ENCODE measurements at places on chromosomes 6 and 20.
A peak's percentile ranks its signal among the peaks of the same experiment; 100 is the strongest.

GRCh38 chr20:24612799-24613775 lies 143.7 kb downstream of the SYNDIG1 start:
- DNase-seq: no peak

GRCh38 chr6:170459451-170459850 lies 93.7 kb downstream of the PSMB1 start:
- DNase-seq: peak; percentile 15

GRCh38 chr20:63745961-63746731 lies 6.6 kb downstream of the SLC2A4RG start:
- no peak for DNase-seq

- DNase-seq: no peak
These were observed 470.9 kb downstream of the TFAP2A start for GRCh38 chr6:9943986-9944385.

- DNase-seq: no peak
These were observed 68.2 kb upstream of the TNFAIP3 start for GRCh38 chr6:137798846-137799245.

- no peak for DNase-seq
These were observed 115.2 kb upstream of the RIN2 start for GRCh38 chr20:19642860-19643259.

DNA sequence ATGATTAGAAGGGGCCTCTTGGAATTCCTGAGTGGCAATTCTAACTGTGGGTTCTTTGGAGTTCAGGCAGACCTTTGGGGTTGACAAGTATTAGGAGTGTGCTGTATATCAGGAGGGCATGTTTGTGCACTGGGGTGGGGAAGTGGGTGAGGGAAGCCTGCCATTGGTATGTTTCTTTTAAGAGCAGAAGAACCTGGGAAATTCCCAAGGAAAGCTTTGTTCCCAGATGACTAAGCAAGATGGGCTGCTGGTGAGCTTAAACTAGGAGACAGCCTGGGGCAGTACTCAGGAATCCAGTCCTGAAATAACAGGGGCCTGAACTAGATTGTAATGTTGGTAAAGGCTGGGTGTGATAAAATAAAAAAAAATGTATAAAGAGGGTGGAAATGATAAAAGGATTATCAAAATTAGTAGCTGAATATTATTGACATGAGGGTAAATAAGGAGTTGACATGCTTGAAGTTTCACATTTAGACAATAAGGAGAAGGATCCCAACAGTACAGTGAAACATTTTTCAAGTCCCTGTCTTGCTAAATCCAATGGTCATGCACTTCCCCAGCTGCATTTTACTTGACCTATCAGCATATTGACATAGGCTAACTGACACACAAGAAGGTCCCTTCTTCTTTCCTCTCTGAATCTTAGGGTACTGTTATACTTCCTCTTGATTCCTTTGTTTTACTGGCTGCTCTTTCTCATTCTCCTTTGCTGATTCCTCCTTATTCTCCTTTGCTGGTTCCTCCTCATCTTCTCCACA lies 18.4 kb upstream of the IFNGR1 start:
- no peak for DNase-seq

DNA sequence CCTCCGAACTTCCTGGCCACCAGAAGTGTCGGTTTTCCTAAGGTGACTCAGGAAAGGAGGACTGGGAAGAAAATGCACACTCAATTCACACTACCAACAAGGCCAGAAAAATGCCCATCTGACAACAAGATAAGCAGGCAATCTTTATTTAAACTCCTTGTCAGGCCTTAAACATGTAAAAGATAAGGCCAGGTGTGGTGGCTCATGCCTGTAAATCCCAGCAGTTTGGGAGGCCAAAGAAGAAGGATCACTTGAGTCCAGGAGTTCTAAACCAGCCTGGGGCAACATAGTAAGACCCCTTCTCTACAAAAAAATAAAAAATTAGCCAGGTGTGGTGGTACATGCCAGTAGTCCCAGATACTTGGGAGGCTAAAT lies 7.6 kb upstream of the ID1 start:
- DNase-seq: no peak

GRCh38 chr6:22925920-22926789 lies 356.8 kb downstream of the HDGFL1 start:
- DNase-seq: no peak

GRCh38 chr6:35719404-35719829 lies 17.4 kb upstream of the ARMC12 start:
- no peak for DNase-seq

GRCh38 chr6:34231566-34232336 lies 4.9 kb upstream of the HMGA1 start:
- DNase-seq: no peak

- no peak for DNase-seq
These were observed 243.5 kb upstream of the THEMIS start for GRCh38 chr6:128144320-128144719.

- no peak for DNase-seq
These were observed 1219.0 kb upstream of the EYS start for GRCh38 chr6:66926060-66926459.

DNA sequence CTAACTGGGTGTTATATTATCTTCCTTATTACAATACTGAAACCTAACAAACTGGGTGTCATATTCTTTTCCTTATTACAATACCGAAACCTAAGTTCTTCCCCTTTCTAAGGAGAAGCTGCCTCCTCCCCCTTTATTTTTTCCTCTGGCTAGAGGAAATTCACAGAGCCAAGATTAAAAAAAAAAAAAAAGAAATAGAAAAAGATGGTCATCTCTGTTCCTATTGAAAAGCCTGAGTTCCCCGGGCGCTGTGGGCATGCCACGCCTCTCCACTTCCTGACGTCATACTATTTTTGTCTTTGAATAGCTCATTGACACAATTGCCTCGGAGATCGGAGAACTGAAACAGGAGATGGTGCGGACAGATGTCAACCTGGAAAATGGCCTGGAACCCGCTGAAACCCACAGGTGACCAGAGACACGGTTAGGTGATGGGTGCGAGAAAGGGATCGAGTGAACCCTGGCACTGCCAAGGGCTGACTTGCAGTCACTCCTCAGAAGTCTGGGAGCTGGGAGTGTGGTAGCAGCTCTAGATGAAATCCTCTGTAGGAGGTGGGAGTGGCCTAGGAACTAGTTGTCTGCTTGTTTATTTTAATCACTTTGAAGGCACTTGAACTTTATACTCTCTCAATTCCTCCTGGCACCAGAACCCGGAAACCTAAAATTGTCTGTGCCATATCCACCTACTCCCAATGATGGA lies 82.2 kb upstream of the NAA20 start:
- no peak for DNase-seq

- DNase-seq: peak; percentile 13
These were observed 348 bp upstream of the PYGB start for GRCh38 chr20:25247518-25247955.

DNA sequence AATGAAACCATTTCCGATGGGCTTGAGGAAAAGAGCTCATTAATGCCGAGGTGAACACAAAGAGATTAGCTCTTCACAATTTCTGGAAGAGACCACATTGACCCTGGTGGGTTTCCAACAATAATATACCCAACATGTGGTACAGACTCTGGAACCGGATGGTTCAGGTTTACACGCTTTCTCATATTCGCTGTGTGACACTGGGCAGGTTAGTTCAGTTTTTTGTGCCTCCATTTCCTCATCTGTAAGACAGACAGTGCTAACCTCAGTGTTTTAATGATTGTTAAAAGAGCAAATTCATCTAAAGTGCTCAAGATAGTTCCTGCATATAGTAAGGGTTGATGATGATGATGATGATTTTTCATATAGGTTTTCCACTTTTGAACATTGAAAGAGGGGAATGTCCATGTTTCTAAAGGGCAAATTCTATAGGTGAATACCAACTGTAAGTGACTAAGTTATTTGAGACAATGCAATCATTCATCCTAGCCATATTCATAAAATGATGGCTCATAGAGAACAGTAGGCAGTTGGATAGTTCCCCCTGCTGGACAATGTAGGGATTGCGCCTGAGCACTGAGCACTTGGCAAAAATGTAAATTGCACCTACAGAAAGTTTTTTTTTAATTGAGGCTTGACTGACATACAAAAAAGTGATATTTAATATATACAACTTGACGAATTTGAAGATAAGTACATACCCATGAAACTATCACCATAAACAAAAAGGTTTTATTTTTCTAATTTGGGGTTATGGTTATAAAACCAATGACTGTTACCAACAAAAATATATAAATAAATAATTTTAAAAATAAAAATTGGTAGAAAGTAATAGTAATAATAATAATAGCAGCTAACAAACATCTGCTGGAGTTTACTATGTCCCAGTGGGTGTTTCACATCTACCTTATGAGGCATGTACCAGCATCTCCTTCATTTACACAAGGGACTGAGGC lies 2.1 kb upstream of the PERP start:
- peak; percentile 61 for DNase-seq

- no peak for DNase-seq
These were observed 33.3 kb upstream of the PRSS16 start for GRCh38 chr6:27214126-27214601.

DNA sequence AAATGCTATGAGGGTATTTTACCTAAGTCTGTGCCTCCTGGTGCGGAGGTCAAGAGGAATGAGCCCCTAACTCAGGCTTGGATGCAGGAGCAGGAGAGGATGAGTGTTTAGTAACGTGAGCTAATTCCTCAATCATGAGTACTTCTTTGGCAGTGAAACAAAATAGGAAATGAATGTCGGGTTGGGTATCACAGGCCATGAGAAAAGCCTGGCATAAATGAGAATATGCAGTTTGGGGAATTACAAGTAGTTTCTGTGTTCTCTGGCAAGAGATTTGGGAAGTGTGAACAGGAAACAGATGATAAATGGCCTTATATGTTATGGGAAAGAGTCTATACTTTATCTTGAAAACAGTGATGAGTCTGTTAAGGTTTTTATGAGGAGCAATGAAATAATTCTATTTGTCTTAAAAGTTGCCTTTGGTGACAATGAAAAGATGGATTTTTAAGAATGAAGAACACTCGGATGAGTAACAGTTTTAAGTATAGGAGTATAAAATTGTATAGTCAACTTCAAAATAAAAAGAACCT lies 59.0 kb upstream of the RNF146 start:
- DNase-seq: no peak

DNA sequence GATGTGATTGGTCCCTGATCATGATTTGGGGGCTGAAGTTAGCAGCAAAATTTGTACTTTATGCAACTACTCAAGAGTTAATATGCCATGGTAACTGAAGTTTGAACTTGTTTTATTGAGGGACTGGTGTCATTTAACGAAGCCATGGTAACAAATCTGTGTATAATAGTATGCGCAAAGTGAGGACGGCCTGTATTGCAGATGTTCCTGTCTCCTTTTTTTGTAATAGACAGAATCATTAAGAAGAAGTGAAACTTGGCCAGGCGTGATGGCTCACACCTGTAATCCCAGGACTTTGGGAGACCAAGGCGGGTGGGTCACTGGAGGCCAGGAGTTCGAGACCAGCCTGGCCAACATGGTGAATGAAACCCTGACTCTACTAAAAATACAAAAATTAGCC lies 22.3 kb downstream of the RPRD1B start:
- DNase-seq: no peak

GRCh38 chr6:135147637-135148592 lies 33.2 kb upstream of the MYB start:
- DNase-seq: no peak

- no peak for DNase-seq
These were observed 78.5 kb upstream of the BHLHE23 start for GRCh38 chr20:63085151-63085861.

DNA sequence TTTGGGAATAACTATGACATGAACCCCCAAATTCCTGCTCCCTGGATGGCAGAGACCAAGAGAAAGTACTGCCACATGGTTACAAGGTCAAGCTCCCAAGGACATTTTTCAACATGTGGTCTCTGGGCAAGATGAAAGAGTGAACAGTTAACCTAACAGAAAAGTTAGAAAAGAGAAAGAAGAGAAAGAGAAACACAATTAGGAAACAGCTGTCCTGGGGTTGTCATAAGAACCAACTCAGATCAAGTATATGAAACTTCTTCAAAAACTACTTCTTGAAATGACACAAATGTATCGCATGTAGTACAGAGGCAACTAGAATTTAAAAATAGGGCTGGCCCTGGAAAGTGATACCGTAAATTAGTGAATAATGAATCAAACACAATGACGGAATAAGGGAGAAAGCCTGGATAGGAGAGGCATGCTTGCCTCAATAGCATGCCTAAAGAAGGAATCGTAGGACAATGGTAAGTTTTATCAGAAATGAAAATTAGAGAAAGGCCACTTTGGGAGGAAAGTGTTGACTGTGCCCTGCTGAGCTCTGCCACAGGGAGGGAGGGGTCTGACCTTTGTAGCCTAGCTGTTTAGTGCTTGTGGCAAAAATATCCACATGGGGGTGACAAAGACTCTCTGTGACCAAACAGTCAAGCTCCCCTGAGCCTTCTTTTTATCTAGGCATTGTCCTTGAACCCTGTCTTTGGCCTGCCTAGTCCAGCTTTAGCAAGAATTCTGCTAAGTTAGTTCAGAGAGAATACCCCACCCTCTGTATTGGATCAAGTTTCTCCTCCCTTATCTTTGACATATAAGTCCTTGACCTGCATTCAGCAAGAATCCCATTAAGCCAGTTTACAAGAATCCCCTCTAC lies 4.3 kb upstream of the DCBLD1 start:
- no peak for DNase-seq

GRCh38 chr6:23380465-23380864 lies 745.5 kb upstream of the NRSN1 start:
- DNase-seq: no peak

DNA sequence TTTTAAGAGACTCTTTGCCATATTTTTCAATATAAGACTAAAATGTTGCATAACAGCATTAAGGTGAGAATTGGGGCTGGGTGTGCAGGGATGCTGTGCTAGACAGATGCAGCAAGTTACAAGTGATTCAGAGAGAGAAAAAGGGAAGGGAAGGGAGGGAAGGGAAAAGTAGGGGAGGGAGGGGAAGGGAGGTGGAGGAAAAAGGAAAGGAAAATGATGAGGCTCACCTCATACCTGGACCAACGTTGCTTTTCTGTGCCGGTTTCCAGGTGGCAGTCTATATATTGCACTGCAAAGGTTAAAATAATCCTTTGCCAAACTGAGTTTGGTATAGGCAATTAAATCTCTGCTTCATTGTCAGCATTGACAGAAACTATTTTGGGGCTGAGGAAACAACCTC lies 155.4 kb upstream of the LAMA2 start:
- DNase-seq: no peak

- peak; percentile 65 for DNase-seq
These were observed 192.0 kb downstream of the PREX1 start for GRCh38 chr20:48635791-48636267.

DNA sequence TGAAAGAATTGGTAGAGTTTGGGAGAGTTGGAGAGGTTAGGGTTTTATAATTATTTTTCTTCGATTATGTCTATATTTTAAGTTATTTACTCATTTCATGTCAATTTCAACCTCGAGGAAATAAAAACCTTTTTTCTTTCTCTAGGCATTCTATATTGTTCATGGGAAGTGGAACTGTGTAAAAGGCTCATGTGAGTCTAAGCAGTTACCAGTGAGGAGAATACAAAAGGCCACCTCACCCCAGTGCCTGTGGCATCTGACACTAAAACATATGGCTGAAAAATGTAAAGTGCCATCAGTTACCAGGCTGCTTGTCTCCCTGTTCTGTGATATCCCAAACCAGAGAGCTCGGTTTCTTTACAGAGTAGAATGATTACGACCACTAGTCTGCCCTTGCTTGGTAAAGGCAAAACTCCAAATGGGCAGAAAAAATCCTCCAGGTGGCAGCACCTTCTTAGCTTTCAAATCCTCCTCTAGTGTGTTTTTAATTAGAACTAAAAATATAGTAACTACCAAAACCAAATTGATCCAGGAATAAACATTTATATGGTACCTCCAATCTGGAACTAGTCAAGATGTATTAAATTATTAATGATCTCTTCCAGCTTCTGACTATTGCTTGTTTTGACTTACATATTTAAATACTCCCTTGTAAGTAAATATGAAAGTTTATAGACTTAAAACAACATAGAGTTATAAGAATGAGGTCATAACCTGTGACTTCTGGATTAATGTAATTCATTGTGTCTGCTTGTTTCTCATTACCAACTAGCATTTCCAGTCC lies 122.6 kb upstream of the MCHR2 start:
- DNase-seq: no peak

All from stimulated activated CD4-positive, alpha-beta T cell treated with anti-CD3 and anti-CD28 coated beads, Interleukin-4, amount 100 ng/mL, for 4 hours (primary cell).